ENCODE measurements at places on chromosomes 6 and 20.

- H3K27ac ChIP-seq: no peak overlapping the region
- no peak overlapping the region for H3K4me3 ChIP-seq
- H3K27me3 ChIP-seq: no peaks in the 10 kb centered on the region
- no peak for DNase-seq
These were observed 147.2 kb downstream of the TRDN start for GRCh38 chr6:123489589-123489988.

DNA sequence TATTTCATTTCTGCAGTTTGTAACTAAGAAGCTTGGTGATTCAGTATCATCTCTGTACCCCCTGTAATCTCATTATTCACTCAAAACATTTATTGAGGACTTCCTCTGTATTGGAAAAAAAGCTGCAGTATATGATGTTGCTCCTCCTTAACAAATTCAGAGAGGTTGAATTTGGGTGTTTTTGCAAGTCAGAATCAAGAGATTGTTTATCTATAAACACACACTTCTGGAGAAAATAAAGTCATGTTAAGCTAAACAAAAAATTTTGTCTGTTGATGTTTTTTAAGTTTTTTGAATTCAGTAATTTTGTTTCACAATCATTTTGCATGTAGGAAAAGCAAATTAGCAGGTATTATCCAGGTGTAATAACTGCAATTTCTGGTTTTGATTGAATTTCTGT, 11.4 kb upstream of the RHAG start:
- H3K4me3 ChIP-seq: no peak overlapping the region
- no peaks in the 10 kb centered on the region for H3K4me1 ChIP-seq
- DNase-seq: no peak
- no peaks in the 10 kb centered on the region for H3K36me3 ChIP-seq

- no peak overlapping the region for H3K4me3 ChIP-seq
- no peak for DNase-seq
- H3K36me3 ChIP-seq: no peaks in the 10 kb centered on the region
- H3K27ac ChIP-seq: no peak overlapping the region
- H3K27me3 ChIP-seq: no peaks in the 10 kb centered on the region
These were observed 5.5 kb downstream of the BFSP1 start for GRCh38 chr20:17525650-17526049.

- DNase-seq: no peak
- no peaks in the 10 kb centered on the region for H3K27me3 ChIP-seq
- H3K4me3 ChIP-seq: no peak overlapping the region
- no peaks in the 10 kb centered on the region for H3K4me1 ChIP-seq
These were observed 173.6 kb upstream of the SGK1 start for GRCh38 chr6:134491477-134491876.

- H3K27me3 ChIP-seq: no peaks in the 10 kb centered on the region
- peaks cover 28% of the 10 kb centered on the region for H3K36me3 ChIP-seq
- no peaks in the 10 kb centered on the region for H3K4me1 ChIP-seq
- H3K4me3 ChIP-seq: no peak overlapping the region
- no peak overlapping the region for H3K27ac ChIP-seq
- DNase-seq: no peak
These were observed 497.5 kb downstream of the UTRN start for GRCh38 chr6:144782634-144783033.

All from left ventricle myocardium inferior (tissue), 1 donor.